GM12892 (cell line): ENCODE measurements at places on chromosomes 6 and 20.

GRCh38 chr6:67986694-67987232, 648.3 kb upstream of the ADGRB3 start:
- no peak for DNase-seq

DNA sequence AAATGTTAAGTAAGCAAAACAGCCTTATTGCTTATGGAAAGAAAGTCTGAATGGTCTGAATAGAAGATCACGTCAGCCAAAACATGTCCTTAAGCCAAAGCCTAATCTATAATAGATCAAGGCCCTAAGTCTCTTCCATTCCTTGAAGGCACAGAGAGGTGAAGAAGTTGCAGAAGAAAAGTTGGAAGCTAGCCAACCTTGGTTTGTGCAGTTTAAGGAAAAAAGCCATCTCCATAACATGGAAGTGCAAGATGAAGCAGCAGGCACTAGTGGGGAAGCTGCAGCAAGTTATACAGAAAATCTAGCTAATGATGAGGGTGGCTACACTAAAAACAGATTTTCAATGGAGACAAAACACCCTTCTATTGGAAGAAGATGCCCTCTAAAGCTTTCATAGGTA, 29.1 kb downstream of the LRRN4 start:
- DNase-seq, result no peak

- no peak for DNase-seq
Observed at GRCh38 chr20:18465536-18466200, 1.2 kb downstream of the DZANK1 start.

GRCh38 chr20:34824026-34824425, 1.4 kb downstream of the NCOA6 start:
- no peak for DNase-seq

GRCh38 chr6:137852346-137852745, 14.7 kb upstream of the TNFAIP3 start:
- DNase-seq, result no peak

GRCh38 chr6:16623029-16623653, 138.1 kb downstream of the ATXN1 start:
- DNase-seq, result no peak

DNA sequence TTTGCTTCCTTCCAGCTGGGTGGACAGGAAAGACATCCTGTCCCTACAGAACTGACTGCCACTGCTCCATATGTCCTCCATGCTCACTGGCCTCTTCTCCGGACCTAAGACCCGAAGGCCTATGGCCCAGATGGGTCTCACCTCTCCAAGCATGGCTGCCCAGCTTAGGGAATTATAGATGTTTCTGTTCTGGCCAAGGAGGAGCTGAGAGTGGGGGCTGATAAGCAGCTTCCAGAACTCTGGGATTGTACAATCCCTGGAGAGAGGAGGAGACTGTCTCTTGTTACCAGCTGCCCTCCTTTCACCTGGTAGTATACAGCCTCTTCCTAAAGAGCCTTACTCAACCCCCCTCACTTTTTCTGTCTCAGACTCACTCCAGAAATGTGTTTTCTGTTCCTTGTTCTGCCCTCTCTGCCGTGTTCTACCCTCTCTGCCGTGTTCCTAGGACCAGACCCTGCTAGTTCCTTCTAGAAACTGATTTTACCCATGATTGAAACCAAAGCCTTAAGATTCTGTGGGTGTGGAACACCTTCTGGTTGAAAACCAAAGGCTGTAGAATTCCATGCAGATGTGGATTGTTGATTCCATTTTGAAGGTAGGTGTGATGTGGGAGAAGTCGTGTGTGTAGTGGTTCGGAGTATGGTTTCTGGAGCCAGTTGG, 28.7 kb downstream of the ANKS1A start:
- no peak for DNase-seq

DNA sequence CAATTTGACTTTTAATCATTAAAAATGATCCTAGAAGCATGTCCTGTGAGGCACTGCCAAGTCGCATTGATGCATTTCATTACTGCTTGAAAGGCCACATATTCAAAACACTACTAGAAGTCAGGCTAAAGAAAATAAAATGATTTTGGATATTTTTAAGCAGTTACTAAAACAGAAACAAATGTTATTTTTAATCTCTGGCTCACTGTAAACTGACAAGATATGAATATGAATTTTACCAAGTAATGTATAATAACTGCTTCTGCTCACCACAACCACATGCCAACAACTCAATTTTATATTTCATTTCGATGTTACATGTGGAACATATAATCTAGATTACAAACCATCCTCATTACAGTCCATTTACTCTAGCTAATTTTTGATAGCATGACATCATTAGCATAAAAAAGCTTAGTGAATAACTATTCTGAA, 90.6 kb downstream of the ATXN1 start:
- no peak for DNase-seq

- DNase-seq, result no peak
Observed at GRCh38 chr6:161536224-161536630, 262.4 kb upstream of the AGPAT4 start.

GRCh38 chr6:10643201-10643651, 51.2 kb downstream of the C6orf52 start:
- DNase-seq, result no peak

DNA sequence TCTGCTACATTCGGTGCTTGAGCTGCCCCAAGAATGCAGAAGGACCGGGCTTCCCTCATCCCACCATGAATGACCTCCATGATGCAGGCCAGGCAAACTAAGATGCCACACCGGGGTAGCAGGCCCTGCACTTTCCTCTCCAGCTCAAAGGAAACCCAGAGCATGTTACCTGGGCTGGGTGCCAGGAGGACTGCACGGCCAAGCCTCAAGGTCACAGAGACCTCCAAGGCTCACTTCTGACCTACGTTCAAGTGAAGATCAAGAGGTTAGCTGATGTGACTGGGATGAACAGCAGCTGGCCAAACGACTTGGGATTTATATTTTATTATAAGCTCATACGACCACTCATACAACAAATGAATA, 501.8 kb downstream of the CD83 start:
- no peak for DNase-seq

GRCh38 chr6:115362234-115362633, 698.5 kb downstream of the FRK start:
- DNase-seq, result no peak

- DNase-seq, result no peak
Observed at GRCh38 chr20:37408302-37409193, 62.6 kb downstream of the SRC start.

GRCh38 chr6:20664250-20664649, 130.0 kb downstream of the CDKAL1 start:
- no peak for DNase-seq

DNA sequence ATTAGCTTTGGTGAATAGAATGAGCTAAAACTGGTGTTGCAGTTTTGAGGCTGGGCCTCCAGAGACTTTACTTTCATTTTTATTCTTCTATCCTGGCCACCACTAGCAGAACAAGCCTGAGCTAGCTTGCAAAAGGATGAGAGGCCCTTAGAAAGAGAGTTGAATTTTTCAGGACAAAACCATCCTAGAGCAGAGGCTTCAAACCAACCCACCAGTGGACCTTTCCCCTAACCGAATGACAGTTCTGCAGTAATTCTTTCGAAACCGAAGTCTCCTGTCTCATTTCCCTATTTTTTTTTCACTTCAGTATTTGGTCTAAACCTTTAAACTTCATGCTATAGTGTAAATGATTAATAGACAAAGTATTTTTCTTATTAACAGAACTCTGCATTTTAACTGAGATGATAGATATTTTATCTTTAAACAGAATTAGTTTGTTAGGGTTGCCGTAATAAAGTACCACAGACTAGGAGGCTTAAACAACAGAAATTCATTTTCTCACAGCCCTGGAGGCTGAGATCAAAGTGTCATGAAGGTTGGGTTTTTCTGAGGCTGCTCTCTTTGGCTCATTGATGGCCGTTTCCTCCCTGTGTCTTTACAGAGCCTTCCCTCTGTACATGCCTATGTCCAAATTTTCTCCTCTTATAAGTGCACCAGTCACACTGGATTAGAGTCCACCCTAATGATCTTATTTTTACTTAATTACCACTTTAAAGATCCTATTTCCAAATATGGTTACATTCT, 80.6 kb upstream of the PAK5 start:
- DNase-seq, result peak; percentile 11

DNA sequence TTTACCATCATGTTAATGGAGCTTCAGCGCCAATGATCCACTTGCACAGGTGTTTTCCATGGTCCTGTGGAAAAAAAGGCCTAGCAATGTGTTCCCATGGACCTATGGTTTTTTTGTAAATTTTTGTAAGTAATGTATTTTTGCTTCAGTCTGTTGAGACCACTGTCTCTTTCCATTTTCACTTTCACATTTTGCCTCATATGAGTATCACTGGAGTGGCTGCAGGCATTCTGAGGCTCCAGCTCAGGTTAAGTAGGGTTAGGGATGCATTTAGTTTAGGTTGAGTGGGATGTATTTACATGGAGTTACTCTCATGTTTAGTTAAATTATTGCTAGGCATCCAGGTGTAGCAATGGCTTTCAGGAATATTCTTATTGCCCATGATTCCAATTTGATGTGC, 19.2 kb upstream of the LMBRD1 start:
- no peak for DNase-seq

- DNase-seq, result no peak
Observed at GRCh38 chr20:64168381-64169090, 4.3 kb downstream of the MYT1 start.

DNA sequence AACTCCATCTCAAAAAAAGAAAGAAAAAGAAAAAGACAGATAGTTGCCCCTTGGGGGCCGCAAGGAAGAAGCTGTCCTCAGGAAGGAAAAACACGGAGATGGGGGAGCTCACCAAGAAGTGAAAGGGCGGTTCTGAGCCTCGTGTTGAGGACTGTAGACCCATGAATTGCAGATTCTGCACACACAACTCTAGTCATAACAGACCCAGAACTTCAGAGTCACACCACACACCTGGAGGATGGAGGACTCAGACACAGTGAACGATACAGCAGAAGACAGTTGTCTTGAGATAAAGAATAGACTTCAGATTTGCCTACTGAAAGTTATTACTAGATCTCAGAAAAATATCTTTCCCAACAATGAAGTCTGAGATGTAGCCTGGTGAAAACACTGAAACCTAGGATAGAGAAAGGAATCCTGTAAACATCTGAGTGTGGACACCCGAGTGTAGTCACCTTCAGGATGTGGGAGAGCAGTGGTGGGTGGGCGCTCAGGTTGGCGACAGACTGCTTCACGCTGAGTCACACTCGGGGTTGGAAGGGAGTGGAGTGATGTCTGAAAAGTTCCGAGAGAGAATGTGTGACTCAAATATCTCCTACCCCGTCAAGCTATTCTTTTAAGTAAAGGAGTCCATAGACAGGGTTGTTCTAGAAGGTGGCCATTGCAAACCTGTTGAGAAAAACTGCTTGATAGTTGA, 88.1 kb downstream of the MAP3K4 start:
- no peak for DNase-seq

GRCh38 chr20:15342991-15343523, 1005.6 kb upstream of the FLRT3 start:
- DNase-seq, result no peak

- no peak for DNase-seq
Observed at GRCh38 chr6:111474106-111474505, 8.9 kb downstream of the REV3L start.

- no peak for DNase-seq
Observed at GRCh38 chr20:59994697-59995122, 36.5 kb downstream of the CDH26 start.

DNA sequence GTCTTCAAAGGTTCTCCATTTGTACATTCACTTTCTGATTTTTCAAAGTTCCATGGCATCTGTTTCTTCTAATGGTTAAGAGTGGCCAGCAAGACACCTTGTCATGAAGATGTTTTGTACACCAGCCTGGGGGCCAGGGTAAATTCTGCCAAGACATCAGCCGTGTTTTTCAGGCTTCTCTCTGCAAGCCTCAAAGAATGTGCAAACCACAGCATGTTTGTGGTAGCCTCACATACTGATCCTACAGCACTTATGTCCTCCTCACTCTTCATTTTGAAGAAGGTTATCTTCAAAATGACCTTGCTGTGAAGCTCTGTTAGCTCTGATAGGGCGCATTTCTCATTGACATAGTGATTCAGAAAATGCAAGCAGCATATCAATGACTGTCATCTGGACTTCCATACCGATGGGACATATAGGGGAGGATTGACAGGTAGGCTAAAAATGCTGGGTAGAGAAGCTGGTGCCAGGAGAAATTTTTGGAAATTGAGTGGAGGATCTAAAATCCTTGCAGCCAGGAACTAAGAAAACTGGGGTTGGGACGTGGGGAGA, 59.3 kb upstream of the SPTLC3 start:
- no peak for DNase-seq

GRCh38 chr6:90286884-90287488, 9.7 kb downstream of the BACH2 start:
- no peak for DNase-seq

GRCh38 chr6:110353457-110354001, 4.6 kb downstream of the METTL24 start:
- no peak for DNase-seq

DNA sequence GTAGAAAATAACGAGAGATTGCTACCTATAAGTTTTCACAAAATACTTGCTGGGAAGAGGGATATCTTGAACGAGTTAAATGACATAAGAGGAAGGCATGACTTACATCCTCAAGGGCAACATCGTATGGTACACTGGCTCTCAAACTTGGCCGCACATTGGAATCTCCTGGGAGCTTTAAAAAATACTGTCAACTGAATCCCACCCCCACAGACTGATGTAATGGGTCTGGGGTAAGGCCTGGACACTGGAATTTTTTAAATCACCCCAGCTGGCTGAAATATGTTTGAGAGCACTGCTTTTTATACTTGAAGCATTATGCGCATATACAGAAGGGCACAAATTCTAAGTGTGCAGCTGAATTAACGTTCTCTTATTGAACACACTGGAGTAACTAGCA, 8.0 kb upstream of the TSHZ2 start:
- DNase-seq, result no peak
